NCI-H510A (cell line): ENCODE measurements at places on chromosomes 12 and 14.

GRCh38 chr12:38629064-38629463 lies 276.3 kb downstream of the CPNE8 start:
- DNase-seq: no peak

DNA sequence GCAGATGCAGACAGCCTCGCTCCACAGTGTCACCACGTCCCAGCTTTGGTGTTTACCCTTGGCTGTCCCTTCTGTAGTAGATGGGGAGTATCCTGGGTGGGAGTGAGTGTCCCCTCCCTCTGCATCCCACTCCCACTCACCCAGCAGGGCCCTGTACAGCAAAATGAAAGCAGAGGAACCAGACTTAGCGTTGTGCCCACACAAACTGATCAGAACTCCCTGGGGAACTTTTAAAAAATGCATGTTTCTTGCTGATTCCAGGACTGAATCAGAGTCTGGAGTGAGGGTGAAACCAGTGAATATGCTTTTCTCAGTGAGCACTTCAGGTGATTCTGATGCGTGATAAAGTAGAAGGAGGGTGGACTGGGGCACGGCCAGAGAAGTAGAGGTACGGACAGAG lies 2.9 kb downstream of the ACVRL1 start:
- DNase-seq: no peak

DNA sequence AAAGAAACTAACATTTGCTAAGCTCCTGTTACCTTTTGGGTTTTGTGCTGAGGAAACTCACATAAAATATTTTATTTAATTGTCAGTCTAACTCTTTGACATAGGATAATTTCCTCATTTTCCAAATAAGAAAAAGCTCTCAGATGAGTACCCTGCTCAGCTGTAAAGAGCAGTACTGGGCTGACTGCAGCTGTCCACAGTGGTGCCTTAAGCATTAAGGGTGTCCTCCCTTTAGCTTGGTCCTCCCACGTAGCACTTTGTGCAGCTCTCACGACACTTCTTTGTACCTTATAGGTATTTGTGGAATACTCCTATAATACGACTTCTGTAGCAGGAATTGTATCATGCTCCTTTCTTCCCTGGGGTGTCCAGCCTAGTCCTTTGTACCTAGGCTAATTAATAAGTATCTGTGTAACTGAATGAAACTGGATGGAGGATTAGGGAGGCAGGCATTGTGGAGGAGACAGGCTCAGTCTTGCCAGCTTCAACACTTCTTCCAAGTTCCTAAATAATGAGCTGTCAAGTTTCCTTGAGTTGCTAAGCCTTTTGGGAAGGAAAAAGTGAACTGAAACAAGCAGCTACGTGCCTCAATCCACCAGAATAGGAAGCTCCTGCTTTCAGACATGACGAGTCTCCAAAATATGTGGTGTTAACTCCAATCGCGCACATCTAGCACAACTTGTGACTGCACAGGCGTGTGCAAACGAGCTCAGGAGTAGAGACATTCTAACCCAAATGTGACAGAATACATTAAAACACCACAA lies 123.0 kb downstream of the SLC38A4 start:
- DNase-seq: no peak

DNA sequence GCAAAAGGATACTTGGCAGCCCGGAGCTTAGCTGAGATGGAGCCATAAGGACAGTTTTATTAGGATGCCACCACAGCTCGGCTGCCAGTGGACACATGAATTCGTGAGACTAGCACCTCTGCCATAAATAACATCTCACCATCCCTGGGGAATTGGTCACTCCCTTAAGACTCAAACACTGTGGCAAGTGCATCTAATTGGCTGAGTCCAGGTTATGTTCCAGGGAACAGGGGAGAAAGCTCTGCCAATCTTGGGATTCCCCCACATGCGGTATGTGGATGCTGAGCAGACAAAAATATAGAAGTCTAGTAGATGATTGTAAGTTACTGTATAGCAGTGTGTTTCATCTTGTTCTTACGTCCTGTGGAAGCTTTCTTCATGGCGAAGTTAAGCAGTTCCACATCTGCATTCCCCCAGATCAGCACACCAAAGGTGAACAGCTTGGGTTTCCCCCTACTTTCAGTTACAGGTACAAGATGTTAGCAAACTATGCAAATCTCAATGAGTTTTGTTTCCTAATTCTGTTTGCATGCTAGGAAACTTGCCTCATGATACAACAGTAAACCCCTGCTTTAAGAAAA lies 131.1 kb downstream of the ETV6 start:
- no peak for DNase-seq

- no peak for DNase-seq
These were observed 19.7 kb downstream of the SLC41A2 start for GRCh38 chr12:104938371-104938770.

GRCh38 chr12:32402170-32402569 lies 2.8 kb downstream of the FGD4 start:
- DNase-seq: no peak

DNA sequence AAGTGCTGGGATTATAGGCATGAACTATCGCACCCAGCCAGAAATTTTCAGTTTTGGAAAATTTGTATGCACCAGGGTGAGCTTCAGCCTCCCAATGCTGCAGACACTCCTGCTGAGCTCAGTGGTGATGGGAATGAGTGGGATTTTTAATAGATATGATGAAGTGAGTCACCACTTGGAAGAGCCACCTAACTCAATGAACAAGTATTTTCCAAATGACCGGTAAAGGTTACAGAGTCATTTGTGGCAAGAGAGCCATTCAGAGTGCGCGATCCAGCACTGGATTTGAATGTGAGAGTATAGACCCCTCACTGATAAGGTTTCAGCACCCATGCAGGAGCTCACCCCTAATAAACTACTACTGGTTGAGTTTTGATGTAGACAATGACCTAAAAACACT lies 100.7 kb downstream of the PPP2R5C start:
- no peak for DNase-seq

DNA sequence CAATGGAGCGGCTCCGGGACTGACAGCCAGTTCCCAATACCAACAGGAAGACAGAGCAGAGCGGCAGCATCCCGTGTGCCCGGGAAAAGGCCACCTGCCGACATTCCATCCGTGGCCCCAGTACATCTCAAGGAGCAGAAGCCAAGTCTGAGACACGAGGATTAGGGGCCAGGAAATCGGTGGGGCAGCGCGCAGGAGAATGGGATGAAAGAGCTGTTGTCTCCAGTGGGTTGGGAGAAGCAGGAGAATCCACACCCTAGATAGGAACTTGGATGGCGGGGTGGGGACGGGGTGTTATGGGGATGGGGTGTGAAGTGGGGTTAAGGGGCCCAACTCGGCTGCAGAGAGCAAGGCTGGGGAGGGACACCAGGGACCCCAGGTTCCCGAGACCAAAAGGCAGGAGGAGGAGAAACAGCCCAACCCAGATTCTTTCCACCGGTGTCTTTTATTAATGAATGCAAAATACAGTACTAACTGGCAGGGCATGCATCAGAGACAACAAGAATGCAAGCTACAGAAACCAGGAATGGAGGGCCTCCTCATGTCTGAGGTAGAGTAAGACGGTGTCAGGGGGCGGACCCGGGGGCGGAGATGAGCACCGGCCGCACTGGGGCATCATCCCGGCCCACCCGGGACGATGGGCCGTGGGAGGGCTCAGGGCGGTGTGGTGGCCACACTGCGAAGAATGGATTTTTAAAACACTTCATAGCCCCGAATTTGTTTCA lies 50.3 kb downstream of the BEGAIN start:
- DNase-seq: no peak

DNA sequence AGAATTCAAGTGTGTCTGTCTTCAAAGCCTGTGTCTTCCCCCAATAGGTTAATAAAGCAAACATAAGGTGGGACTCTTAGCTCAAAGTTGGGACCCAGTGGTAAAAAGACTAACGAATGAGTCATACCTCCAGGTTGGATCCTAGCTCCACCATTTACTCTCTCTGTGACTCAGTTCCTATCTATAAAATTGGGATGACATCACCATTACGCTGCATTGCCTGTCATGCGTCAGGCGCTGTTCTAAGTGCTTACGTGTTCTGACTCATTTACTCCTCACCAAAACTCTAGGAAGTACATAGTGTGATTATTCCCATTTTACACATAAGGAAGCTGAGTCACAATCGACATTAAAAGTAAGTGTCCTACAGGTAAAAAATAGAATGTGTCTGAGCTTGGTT lies 915.8 kb downstream of the VRK1 start:
- DNase-seq: no peak

GRCh38 chr14:75990297-75990696 lies 4.7 kb downstream of the IFT43 start:
- no peak for DNase-seq

- no peak for DNase-seq
These were observed 77.0 kb downstream of the SLC25A47 start for GRCh38 chr14:100400115-100400514.

DNA sequence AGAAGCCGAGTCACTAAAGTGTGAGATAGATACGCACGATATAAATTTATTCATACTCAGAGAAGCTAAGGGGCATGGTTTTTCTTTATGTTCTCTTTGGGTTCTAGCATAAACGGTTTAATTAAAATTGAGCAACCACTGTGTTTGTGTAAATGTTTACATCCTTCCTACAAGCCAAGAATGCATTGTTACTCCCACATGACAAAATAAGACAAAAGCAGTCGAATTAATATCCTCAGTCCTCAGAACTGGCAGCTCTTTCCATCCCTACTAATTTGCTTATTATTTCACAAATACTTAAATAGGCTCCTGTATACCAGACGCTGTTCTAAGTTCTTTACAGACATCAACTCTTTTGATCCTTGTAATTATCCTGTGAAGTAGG lies 32.0 kb downstream of the SSPN start:
- DNase-seq: no peak

GRCh38 chr12:32944195-32944594 lies 47.6 kb upstream of the PKP2 start:
- DNase-seq: no peak

DNA sequence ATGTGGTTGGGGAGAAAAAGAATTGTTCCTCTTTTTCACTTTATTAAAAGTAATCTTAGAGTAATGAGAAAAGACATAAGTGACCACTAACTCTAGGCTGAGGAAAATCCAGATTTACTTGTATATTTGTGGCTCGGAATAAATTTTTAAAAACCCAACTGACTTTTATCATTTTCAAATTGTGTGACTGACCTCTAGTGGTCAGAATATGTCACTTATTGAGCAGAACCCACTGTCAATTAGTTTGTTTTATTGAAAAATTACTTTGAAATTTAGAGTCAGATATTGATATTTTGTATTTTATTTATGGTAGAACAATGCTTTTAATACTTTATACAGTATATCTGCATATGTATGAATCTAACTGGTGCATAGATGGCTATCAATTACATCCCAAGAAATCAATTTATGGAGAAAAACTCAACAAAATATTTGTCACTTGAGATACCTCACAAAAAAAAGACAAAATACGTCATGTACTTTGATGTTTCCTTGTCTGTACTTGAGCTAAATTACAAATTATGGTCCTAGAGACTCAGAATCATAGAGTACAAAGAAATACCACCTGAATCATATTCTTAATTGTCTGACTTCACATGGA lies 229.4 kb downstream of the CNTN1 start:
- DNase-seq: no peak

DNA sequence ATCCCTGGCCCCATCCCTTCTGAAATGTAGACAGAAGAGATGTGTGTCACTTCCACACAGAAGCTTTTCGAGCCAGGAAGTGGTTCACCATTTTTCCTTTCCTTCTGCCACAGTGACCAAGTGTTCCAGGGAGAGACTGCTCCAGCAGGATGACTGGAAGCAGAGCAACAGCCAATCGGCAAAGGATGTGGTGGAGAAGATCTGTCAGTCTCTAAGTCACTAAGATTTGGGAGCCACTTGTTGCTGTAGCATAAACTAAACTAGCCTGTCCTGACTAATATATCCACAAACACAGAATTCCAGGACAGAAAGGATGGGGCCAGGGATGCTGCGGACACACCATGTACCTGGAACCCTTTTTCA lies 42.9 kb downstream of the DUSP6 start:
- DNase-seq: no peak

DNA sequence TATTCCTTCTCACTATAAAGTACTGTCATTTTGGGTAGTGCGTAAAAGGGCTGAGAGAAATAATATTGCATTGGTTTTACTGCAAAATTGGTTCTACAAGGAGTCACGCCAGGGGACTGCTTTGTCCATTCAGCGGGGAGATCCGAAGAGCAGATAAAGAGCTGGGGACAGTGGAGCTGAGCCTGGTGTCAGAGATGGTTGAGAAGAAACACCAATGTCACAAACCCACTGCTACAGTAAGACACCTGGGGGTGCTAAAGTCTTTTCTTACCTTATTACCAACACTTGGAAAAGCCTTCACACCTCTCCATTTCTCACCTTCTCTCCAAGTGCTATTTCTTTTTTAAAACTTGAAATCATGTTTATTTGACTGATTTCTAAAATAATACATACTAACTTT lies 14.1 kb downstream of the IL31 start:
- no peak for DNase-seq

- no peak for DNase-seq
These were observed 577.9 kb upstream of the TBX3 start for GRCh38 chr12:115261691-115262398.

- DNase-seq: no peak
These were observed 26.2 kb downstream of the RTRAF start for GRCh38 chr14:52015411-52016030.

DNA sequence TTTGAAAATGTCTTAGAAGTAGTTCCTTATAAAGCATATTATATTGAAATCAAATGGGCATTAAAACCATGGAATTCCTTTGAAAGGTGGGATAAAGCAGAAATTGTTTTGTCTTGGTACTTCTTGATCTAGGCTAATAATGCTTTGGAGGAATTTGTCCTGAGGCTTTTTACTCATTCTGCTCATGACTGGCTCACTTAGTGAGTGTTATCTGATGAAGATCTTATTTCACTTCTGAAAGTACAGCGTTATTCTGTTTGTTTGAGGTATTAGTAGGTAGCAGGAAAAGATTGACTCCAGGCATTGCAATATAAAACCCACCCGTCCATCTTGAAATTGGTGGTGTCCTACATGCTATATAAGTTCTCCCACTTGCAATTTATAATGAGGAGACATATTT lies 5.5 kb downstream of the C12orf71 start:
- no peak for DNase-seq

- no peak for DNase-seq
These were observed 53.8 kb upstream of the KCNJ8 start for GRCh38 chr12:21828136-21828775.

- no peak for DNase-seq
These were observed 17.3 kb downstream of the KITLG start for GRCh38 chr12:88562846-88563582.

GRCh38 chr12:65093606-65094005 lies 27.5 kb downstream of the WIF1 start:
- DNase-seq: no peak

DNA sequence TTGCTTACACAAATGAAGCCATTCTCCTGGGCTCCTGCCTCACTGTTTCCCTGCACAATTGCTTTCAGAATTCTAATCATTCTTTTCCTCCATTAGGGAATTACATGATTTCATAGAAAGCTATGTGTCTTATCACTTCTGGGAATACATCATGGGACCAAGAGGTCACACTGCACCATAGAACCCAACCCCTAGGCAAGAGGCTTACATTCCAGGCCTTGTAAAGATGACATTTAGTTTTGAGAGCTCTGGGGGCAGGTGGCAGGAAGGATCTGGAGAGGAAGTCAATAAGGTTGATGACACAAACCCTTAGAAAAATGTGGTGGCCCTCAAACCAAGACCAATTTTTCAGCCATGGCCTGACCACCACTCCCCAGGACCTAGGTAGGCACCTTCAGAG lies 57.1 kb downstream of the NUAK1 start:
- no peak for DNase-seq

- DNase-seq: no peak
These were observed 547.1 kb upstream of the USP15 start for GRCh38 chr12:61713121-61713520.
